ENCODE measurements at places on chromosomes 1 and 21.

GRCh38 chr1:21742578-21742977 lies 40.4 kb downstream of the USP48 start:
- no peak for DNase-seq

GRCh38 chr21:41459884-41460534 lies 34.0 kb downstream of the MX1 start:
- DNase-seq, result no peak

DNA sequence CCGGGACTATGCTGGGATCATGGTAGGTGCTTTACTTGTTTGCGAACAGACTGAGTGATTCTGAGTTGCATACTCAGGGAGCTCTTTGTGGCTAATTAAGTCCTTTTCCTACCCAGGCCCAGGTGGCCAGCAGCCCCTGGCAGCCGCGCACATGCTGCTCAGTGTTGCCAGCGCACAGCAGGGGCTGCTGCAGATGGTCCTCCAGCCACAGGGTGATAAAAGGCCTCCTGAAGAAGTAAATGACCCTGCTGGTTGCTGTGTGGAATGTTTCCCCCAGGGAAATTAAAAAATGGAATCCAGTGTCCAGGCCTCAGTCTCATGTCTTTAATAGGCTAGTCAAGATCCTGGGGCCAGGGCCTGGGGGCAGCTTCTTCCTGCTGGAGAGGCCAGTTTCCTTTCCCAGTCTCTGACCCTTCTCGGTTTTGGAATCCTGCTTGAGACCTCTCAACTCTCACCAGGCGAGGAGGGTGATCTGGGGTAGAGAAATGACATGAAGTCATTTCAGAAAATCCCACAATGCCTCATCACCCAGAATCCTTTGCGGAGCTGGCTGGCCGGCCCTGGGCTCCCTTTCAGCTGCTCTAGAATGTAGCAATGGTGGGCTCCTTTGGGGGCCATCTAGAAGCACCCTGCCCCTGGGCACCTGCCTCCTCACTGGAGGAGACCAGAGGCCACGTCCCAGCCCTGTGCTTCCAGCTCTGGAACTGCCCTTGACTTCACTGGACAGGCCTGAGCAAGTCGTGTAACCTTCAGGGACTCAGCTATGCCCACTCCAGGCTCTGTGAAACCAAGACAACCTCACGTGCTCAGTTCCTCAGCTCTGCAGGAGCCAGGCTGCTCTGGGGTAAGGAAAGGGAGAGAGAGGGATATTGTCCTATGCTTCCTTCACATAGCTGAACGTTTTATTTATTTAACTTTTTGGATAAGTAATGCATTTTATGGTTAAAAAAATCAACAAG lies 131.4 kb downstream of the MRPS6 start:
- no peak for DNase-seq

GRCh38 chr1:221683681-221684080 lies 58.2 kb downstream of the DUSP10 start:
- peak; percentile 67 for DNase-seq

- no peak for DNase-seq
Observed at GRCh38 chr21:26117324-26117971, 53.1 kb downstream of the APP start.
